D341Med (cell line): ENCODE measurements at places on chromosomes 5 and 9.

GRCh38 chr9:14903040-14903439 is 7.2 kb downstream of the FREM1 start:
- DNase-seq: no peak

DNA sequence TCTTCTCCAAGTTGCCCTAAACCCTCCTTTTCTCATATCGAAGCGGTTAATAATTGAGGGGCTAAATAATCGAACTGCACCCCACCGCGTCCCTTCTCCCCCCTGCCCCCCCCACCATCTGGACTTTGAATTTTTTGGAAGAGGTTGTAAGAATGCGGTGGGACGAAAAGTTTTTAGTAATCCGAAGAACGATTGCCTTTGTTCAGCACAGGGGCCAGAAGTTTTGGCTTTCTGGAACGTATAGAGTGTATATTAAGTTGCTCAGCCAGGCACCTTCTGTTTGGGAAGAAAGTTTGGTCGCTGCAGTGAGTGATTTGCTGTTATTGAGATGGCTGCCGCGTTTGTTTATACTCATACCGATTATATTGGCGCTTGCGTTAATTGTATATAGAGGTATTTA is 518 bp downstream of the ERBIN start:
- DNase-seq: no peak

DNA sequence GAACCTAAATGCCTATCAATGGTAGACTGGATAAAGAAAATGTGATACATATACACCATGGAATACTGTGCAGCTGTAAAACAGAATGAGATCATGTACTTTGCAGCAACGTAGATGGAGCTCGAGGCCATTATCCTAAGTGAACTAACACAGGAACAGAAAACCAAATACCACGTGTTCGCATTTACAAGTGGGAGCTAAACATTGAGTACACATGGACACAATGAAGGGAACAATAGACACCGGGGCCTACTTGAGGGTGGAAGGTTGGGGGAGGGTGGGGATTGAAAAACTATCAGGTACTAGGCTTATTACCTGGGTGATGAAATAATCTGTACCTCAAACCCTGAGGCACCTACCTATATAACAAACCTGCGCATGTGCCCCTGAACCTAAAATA is 22.4 kb upstream of the DEPDC1B start:
- DNase-seq: no peak

GRCh38 chr5:133400831-133401351 is 211.4 kb downstream of the FSTL4 start:
- no peak for DNase-seq
